AG09319 (cell line): ENCODE measurements at places on chromosomes 12 and 14.

DNA sequence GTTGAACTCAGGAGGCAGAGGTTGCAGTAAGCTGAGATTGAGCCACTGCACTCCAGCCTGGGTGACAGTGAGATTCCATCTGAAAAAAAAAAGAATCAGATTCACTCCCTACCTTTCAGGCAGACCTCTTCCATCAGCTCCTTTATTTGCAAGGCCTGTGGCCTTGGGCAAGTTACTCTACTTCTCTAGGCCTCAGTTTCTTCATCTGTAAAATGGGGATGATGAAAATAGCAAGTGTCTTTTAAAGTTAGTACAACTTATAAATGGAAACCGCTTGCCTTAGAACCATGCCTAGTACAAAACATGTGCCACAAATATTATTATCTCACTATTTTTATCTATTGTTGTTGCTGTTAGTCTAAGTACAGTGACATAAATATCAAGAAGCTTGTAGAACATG lies 84.3 kb downstream of the STAB2 start:
- DNase-seq, result no peak

- DNase-seq, result no peak
Observed at GRCh38 chr12:6810758-6811157, 10.9 kb upstream of the GPR162 start.

DNA sequence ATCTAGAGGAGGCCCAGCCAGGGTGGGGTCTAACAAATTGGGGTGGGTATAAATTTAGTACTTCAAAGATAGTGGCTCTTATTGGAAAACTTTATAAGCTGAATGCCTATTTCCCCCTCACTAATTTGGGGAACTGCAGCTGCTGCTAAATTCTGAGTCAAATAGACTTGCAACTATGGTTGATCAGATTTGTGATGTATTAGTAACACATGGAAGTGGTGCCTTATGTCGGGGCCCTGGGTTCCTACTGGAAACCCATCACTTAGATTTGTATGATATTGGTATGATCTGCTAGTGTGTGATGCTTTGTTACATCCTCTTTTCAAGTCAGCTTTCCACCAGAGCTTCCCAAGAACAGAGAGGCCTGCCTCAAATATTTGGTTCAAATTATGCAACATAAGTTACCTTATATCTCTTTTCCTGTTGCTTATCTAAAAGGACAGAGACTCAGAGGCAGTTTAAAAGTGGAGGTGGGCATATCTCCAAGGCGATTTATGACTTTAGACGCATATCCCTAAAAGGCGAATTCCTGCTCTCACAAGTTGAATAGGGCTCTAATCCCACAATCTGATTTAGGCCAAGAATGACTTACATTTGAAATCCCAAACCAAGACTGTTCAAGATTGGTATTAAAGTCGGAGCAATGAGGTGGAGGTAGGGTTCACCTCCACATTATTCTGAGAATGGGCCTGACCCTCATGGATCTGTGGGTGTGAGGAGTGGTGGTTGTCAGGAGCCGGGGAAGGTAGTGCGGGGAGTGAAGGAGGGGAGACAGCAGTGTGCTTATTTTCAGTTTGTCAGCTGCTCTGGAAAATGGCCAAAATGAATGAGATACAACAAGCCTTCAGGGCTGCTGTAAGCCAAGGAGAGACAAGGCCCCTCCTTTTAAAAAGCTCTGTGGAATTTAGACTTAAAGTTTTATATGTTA lies 425.8 kb downstream of the RAD51B start:
- DNase-seq, result no peak

GRCh38 chr14:83798421-83798820 lies 1731.5 kb upstream of the FLRT2 start:
- no peak for DNase-seq

- no peak for DNase-seq
Observed at GRCh38 chr14:58690801-58691516, 53.2 kb downstream of the DACT1 start.
